ENCODE measurements at places on chromosomes 5 and 9.

- DNase-seq, result no peak
These were observed 121.8 kb downstream of the XRCC4 start for GRCh38 chr5:83199126-83199525.

DNA sequence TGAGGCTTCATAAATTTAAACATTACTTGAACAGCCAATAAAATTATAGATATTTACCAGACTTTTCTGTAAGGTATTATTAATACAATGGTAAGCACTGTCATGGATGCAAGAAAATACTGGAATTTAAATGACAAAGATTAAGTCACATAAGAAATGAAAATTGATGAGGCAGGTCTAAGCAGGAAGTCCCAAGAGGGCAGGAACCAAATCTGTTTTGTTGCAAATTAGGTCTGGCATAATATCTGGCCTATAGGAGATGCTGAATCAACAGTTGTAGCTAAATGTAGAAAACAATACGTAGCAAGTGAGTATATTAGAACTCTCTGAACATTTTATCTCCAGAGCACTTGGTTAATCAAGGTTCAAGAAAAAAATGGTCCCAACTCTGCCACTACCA, 142.5 kb downstream of the EBF1 start:
- no peak for DNase-seq

DNA sequence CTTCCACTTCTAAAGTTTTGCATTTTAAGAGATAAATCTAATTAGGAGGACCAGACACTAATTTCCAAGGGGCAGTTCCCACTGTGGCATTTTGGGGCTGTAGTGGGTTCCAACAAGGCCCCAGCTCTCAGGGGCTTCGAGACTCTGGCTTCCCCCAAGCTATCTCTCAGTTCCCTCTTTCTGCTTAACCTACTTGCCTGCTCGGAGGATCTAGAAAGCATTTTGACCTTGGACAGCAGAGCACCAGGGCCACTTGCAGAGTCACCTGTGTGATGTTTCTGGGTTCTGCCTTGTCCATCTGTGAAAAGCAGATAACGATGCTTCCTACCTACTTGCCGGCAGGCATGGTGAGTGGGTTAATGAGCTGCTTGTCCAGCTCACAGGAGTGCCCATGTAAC, 175.4 kb downstream of the MED10 start:
- no peak for DNase-seq

GRCh38 chr9:16461137-16461840, 409.2 kb downstream of the BNC2 start:
- no peak for DNase-seq

- no peak for DNase-seq
These were observed 2.5 kb upstream of the GFI1B start for GRCh38 chr9:132975961-132976360.

GRCh38 chr5:94945656-94946055, 327.2 kb downstream of the SLF1 start:
- no peak for DNase-seq

GRCh38 chr9:96089452-96090085, 212.4 kb downstream of the HSD17B3 start:
- DNase-seq, result no peak

GRCh38 chr9:135216236-135216635, 128.8 kb downstream of the OLFM1 start:
- DNase-seq, result no peak

- no peak for DNase-seq
These were observed 9.2 kb downstream of the C9orf85 start for GRCh38 chr9:71920456-71921189.

DNA sequence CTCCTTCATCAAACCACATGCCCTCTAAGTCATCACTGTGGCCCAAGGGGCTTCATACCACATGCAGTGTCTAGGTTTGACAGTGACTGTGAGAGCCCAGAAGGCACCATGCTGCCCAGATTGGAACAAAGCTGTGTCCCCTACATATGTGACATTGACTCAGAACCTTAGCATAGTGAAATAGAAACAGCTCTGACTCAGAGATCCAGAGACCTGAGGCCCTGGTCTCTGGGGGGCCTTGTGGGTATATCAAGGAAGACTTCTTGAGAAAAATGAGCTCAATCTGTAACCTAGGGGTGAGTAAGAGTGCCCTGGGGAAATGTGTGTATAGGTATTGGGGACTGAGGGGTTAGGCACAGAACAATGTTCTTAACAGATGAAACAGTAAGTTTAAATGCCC, 7.1 kb upstream of the ENTREP1 start:
- DNase-seq, result no peak

DNA sequence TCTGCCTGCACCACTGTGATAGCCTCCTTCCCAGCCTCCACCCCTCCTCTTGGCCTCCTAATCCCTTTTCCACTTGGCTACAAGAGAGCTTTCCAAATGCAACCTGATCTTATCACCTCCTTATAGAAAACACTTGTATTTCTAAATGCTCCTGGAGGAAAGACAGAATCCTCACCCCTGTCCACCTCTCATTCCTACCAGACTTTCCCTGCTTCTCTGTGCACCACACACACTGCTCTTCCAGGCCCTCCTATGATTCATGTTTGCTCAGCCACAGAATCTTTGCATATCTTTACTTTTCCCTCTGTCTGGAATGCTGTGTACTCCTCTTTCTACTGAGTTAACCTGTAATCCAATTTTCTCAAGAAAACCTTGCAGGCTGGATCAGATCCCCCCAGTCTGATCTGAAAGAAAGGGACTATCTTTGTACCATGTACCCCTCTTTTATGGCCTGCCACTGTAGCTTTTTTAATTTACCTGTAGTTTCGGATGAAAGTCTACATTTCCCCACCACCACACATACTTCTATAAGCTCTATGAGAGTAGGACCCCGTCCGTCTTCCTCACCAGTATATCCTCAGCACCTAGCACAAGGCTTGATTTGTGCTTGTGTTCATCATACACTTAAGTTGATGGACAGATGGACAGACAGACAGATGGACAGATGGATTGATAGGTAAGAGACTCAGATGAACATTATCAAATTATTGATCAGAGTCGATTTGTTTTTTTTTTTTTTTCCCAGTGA, 95.3 kb downstream of the GALNT10 start:
- DNase-seq, result no peak

DNA sequence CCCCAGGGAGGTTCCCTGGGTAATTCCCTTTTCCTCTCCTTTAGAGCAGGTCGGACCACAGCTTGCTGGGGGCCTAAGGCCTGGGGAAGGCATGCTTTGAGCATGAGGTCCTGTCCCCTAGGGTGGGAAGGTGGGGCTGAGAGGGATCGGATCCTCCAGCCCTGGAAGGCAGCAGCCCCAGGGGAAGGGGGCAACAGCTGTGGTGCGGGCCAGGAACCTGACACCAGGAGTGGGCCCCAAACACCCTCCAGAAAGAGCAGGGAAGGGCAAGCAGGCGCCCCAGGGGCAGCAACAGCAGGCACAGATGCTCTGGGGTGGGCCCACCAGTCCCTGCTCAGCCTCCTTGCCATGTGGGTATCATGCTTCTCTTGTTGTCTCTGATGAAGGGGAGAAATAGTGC, 3.2 kb upstream of the CORO2A start:
- no peak for DNase-seq

- peak; percentile 5 for DNase-seq
These were observed 133.0 kb upstream of the TUT7 start for GRCh38 chr9:86486891-86487837.

All from CD4-positive, alpha-beta T cell treated with Interleukin-4 for 1 hour (primary cell).